ENCODE measurements at places on chromosomes 7 and 10. TPM values are rescaled to one million over a fixed set of nuclear protein-coding genes. Genes with fewer than 3 reads are reported as not detected.

MAGI2 gene
- 4.4 TPM for polyA plus RNA-seq

SPDYE16 gene
- polyA plus RNA-seq, result 3.2 TPM

TAS2R5 gene
- polyA plus RNA-seq, result 0.99 TPM

NPFFR1 gene
- 0.04 TPM for polyA plus RNA-seq

PTPRN2 gene
- 3.0 TPM for polyA plus RNA-seq

ANXA8 gene
- polyA plus RNA-seq, result 0.16 TPM

ANKRD61 gene
- 1.7 TPM for polyA plus RNA-seq

GRCh38 chr7:336810-337566 lies 47.0 kb downstream of the FOXL3 start:
- DNase-seq, result no peak

GRCh38 chr10:75649466-75649865 lies 218.0 kb downstream of the LRMDA start:
- no peak for DNase-seq

- no peak for DNase-seq
Observed at GRCh38 chr7:152899004-152899403, 139.5 kb downstream of the ACTR3B start.

DNA sequence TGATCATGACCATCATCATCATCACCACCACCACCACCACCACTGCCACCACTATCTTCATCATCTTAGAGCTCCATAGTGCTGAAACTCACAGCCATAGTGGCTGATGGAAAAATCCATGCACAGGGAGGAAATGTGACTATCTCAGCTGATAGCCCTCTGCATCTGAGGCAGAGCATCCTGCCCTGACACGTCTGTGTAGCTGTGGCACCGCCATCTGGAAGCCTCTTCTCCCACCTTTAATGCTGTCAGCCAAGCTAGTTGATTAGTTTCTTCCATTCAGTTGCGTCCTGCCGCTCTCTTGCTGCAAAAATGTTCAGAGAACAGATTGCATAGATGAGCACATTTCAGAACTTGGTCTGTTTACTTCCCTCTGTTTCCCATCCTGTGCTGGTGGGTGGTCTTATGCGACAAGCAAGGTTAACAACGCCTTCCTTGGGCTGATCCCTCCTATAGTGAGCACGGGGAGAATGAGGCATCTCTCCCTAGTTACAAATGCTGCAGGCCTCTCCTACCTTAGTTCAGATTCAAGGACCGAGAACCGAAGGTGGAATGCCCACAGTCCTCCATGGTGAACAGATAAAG lies 478.6 kb downstream of the PLXNA4 start:
- DNase-seq, result no peak

DNA sequence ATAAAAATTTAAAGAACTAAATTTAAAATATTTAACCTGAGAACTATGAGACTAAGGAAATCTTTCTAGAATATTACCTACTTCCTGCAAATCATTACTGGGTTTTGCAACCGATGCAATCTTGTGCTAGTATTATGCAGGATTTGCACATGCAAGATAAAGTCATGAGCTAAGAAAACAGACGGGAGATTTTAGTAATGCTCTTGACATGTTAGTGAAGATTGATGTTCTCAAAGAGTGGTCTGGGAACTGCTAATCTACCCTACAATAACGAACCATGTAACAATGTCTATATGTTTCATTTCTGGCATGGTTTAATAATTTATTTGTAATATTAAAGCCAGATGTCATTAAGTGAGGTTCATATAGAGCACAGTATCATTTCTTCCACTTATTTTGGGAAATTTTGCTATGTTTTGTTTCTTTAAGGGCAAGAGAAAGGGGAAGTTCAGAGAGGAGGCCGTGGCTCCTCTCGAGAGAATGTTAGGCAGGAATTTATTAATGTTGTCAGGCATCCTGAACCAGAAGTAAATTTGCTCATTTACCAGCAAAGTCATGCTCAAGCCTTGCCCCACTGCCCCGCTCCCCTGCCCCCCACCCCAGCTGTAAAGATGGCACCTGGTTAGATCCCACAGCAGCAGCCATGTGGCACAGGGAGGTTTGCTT lies 22.8 kb downstream of the LRRC17 start:
- DNase-seq, result peak; percentile 47

- DNase-seq, result peak; percentile 31
Observed at GRCh38 chr7:132430861-132431822, 145.1 kb downstream of the PLXNA4 start.

DNA sequence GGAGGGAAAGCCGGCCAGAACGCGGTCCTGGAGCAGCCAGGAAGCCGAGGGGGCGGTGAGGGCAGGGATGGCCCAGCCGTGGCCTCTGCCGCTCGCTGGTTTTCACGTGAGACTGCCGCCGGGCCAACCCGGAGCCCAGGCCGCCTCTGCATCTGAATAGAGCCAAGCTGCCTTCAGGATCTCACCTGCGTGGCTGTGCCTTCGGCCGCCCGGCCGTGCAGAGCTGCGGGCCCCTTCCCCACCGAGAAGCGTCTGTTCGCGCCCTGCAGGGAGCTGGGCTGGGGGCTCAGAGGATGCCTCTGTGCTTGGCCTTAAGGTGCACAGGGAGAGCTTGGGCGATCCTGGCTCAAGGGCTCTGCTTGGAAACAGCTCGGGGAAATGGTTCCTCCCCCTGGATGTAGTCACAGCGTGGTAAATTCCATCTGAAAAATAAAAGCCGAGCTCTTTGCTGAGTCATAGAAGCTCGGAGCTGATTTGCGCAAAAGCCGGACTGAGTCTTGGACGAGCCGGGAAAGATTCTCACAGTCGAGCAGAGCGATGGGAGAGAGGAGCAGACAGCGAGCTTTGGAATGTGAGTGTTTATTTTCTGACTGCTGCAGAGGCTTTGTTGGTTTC lies at the start of gene JAKMIP3:
Gene JAKMIP3, plus strand, starts transcription at position 456 of the 615 bp plus-strand sequence. CDS start 38,863 bp downstream, outside the sequence.
- peak; percentile 85 for DNase-seq

DNA sequence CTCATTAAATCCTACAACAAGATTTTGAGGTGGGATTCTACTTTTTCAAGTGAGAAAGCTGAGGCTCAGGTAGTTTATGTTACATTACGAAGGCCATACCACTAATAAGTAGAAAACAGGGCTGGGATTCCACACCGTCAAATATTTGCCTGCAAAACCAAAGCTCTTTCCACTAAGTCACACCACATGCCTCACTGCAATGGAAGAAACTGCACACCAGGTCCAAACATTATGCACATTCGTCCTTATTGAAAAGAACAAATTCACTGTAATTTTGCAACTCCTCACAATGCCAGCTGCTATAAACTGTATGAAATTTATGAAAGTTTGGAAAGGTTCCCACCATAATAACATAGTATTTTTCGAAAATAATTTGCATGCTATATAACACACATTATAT lies 66.5 kb downstream of the DGKB start:
- no peak for DNase-seq

GRCh38 chr10:127648885-127649284 lies 88.1 kb upstream of the FOXI2 start:
- no peak for DNase-seq

GRCh38 chr7:132066761-132067171 lies 509.5 kb downstream of the PLXNA4 start:
- peak; percentile 75 for DNase-seq

GRCh38 chr10:53765311-53765710 lies 992.7 kb upstream of the MBL2 start:
- no peak for DNase-seq

DNA sequence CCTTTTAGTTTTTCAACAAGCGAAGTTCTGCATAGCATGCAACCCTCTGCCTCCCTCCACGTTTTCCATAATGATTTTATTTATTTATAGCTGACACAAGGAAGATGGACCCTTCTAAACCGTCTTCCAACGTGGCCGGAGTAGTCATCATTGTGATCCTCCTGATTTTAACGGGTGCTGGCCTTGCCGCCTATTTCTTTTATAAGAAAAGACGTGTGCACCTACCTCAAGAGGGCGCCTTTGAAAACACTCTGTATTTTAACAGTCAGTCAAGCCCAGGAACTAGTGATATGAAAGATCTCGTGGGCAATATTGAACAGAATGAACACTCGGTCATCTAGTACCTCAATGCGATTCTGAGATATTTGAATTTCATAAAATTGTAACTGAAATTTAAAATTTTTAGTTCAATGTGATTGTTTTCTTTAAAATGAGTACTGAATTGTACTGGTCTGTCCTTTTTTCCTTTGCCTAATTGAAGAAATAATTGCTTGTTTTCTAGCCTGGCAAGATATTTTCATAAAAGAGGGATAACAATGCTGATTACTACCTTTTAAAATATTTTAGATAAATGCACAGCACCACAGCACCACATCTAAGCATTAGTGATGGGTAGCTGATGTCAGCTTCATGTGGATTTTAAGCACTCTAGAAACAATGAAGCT lies 41.5 kb upstream of the SLC39A12 start:
- DNase-seq, result peak; percentile 24

DNA sequence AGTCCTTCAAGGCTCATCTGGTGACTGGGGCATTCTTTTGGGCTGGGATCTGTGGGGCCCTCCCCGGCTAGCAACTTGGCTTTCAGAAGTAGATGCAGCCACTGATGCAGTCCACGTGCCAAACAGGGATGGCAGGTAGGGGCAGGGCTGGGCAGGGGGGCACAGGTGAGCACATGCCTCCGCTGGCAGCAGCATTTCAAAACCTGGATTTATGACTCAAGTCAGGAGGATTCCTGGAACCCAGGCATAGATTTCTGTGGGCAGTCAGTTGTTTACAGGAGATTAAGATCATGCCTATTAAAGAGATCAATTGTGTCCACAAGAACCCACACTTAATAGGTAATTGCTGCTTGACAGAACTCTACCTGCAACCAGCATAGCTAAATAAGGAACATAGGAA lies 839 bp upstream of the HABP2 start:
- DNase-seq, result no peak

GRCh38 chr10:97499561-97500296 lies 1.0 kb downstream of the UBTD1 start:
- DNase-seq, result peak; percentile 19

GRCh38 chr7:23184709-23185359 lies 3.0 kb downstream of the NUP42 start:
- peak; percentile 52 for DNase-seq

- DNase-seq, result no peak
Observed at GRCh38 chr7:151868396-151869108, 8.4 kb downstream of the PRKAG2 start.

DNA sequence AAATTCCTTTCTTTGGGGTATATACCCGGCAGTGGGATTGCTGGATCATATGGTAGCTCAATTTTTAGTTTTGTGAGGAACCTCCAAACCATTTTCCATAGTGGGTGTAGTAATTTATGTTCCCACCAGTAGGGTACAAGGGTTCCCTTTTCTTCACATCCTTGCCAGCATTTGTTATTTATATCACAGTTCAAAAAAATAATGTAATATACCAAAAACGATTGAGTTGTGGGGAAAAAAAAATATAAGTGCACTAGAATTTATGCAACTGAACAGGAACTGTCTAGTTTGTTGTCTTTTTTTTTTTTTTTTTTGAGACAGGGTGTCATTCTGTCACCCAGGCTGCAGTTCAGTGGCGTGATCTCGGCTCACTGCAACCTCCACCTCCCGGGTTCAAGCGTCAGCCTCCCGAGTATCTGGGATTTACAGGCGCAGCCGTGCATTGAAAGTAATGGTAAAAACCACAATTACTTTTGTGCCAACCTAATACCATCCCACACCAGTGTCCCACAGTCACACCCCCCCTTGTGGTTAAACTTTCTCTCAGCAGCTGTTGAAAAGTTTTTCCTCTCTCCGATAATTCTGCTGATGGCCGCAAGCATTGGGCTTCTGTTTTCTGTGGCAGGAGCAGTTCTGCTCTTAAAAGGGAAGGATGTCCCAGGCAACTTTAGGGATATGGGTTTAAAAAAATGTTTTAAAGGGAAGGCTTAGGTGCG lies 6.8 kb upstream of the LAT2 start:
- no peak for DNase-seq

DNA sequence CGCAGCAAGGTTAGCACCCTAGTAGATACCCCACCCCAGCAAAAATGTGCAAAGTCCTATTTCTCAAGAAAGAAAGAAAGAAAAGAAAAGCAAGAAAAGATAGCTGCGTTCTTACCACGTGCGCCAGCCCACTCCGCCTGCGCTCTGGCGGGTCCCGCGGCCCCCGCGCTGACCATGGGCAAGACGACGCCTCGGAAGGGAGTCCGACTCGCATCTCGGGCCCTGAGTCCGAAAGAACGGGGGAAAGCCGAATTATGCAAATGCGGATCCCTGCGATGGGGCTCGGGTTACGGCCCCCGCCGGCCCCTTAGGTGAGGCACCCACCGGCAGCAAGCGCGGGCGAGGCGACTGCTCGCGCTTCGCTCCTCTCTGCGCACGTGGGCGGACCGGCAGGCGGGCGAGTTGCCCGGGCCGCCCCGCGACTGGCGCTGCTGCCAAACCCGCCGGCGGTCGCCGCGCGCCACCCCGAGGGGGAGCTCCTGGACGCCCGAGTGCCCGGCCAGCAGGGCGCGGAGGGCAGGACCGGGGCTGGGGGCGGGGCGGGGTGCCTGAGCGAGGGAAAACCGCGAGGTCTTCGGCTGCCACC lies 2.4 kb upstream of the EGR2 start:
- DNase-seq, result no peak

- DNase-seq, result no peak
Observed at GRCh38 chr7:159115601-159116501, 28.8 kb downstream of the VIPR2 start.

DNA sequence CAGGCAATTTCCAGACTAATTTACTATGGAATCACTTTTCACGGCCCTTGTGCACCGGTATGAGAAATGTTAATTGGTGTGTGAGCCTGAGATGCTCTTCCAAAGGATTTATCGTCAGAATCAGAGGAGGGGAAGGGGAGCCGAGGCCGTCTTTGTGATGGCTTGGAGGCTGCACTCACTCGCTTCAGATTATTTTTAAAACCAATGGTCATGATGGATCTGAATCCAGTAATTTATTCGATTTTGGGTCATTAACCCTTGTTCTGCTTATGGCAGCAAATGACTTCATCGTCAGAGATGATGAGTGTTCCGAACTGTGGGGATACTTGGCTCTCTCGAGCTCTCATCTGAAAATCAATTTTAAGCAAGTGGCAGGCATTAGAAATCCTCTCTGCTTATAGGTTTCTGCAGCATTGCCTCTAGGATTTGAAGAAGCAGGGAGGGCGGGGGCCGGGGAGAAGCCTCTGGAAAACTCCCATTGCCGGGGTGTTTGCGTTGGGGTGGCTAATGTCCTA lies 576.3 kb downstream of the LRMDA start:
- no peak for DNase-seq

- peak; percentile 82 for DNase-seq
Observed at GRCh38 chr7:108455998-108456677, at the start of gene NRCAM. NRCAM (minus strand) TSS chr7:108456436; CDS start chr7:108240064, 216,372 bp downstream.

DNA sequence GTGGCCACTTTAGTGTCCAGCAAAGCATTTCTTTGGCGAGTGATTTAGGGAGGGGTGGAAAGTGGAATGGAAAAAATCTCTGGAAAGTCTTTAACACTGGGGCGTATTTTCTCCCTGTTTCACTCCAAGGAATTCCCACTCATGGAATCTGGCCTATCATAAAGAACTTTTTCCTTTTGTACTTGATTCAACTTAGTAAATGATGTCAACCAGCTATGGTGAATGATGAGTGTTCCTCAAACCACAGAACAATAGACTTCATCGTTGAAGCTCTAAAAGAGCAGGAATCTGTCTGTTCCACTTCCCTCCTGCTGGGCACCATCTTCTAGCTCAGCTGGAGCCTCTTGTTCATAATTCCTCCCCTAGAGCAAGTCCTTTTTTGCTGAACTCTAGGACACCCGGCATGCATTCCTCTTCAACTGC lies 66.5 kb downstream of the EPDR1 start:
- DNase-seq, result peak; percentile 34

- no peak for DNase-seq
Observed at GRCh38 chr7:94135180-94135579, 131.0 kb upstream of the BET1 start.

All from muscle of back (tissue), 13 donors.